ENCODE measurements at places on chromosomes 7 and 10. TPM values are rescaled to one million over a fixed set of nuclear protein-coding genes. Genes with fewer than 3 reads are reported as not detected.
A peak's percentile ranks its signal among the peaks of the same experiment; 100 is the strongest.

- DNase-seq = no peak
Measured at GRCh38 chr7:21828841-21829240, 116.9 kb downstream of the CDCA7L start.

GRCh38 chr10:26052326-26052725 is 118.3 kb downstream of the MYO3A start:
- DNase-seq = no peak

- peak; percentile 49 for DNase-seq
Measured at GRCh38 chr10:50360077-50360850, 108.9 kb upstream of the ASAH2 start.

- DNase-seq = no peak
Measured at GRCh38 chr7:30879139-30880124, 32.2 kb upstream of the AQP1 start.

- peak; percentile 9 for DNase-seq
Measured at GRCh38 chr7:69301253-69301652, 297.0 kb upstream of the AUTS2 start.

GRCh38 chr10:47358457-47358856 is 10.3 kb downstream of the RBP3 start:
- DNase-seq = no peak

DNA sequence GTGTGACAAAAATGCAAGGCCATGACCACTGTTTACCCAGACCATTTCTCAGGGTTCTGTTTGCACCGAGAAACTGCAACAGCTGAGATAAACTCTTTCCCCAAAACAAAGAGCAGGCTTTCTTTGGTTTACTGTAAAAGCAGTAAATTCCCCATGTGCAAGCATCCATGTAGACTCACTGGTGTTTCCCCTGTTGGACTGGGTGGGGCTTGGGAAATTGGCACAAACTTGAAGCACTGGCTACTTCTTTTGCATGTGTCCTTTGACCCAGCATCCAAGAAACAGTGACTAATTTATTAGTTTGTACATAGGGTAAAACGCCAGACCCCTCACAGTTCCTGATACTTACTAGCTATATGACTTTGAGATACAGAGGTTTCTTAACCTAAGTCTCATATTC is 12.3 kb downstream of the IQUB start:
- DNase-seq = no peak

DNA sequence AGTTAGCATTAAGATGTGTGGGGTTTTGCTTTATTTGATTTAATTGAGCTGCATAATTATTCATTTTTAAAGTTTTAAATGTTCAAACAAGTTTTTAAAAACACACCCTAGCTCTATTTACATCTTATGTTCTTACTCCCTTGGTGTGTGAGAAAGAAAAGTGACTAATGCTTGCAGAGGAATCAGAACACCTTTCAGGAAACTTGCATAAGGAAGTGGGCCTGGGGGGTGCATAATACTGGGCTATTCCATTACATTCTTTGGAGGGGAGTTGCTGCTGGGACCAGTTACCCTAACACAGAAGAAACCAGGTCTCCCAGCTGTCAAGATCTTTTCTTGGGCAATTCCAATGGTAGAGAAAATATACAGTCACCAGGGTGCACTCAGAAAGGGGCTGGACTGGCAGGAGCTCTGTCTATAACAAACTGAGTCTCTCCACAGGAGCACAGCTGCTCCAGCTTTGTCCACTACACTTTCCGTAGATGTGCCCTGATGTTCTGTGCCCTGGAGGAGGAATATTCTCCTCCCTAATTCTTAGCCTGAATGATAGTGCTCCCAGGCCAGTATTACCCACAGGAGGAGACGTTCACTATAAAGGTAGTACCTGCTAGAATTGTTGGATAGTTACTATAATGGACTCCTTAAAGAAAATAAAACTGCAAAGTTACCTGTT is 304.2 kb downstream of the CDC14C start:
- DNase-seq = no peak

DNA sequence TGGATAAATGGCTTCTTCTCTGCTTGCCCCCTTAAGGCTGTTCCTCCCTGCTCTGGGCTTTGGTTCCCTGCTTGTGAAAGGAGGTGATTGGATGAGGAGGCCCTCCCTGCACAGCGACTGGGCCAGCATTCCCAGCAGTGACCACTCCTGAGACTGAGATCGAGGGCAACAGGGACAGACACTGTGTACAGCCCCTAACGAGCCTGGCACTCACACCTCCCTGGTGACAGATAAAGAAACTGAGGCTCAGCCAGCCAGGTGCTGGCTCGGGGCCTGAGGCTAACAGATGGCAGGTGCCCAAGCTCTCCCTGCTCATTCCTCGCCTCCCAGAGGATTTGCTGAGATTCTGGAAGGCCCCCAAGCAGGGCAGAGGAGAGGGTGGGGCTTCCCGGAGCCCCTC is 12.0 kb upstream of the AQP1 start:
- no peak for DNase-seq

DNA sequence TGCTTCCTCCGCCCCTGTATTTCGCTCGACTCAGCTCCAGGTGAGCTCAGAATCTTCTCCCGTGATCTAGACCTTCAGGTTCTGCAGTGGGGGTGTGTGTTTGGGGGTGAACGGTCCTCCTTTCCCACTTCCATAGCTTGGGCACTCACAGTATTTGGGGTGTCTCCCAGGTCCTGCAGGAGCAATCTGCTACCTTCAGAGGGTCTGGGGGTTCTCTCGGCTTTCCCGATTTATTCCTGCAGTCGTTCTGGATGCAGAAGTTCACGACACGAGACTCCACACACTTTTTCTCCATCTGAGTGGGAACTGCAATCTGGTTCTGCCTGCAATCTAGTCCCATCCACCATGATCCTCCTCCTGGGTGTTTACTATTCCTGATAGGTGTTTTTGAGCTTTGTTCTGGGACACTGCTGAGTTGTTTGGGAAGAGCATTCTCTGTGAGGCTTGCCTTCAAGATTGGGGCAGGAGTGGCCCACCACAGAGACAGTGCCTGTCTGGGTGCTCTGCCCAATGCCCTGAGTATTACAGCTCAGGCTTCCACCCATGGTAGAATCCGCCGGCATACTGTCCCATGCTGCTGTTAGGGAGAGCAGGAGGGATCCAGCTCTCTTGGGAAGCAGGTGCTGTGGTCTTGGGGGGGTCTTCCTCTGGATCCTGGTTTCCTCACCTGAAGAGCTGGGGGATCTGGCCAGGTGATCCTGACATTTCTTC is 29.8 kb downstream of the JAKMIP3 start:
- no peak for DNase-seq

DNA sequence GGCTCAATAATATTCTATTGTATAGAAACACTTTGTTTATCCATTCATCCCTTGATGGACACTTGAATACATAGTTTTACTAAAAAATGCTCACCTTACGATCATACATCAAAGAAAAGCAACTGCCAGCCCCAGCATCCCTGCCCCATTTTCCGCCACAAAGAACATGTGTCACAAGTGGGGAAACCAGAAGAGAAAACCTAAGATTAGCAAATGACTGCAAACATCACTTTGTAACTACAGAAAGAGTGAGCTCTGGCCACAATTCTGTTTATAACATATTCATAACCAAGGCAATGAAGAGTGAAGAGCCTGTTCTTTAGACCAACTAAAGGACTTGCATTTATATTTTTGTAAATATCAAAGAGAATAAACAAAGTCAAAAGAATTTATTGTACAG is 89.8 kb downstream of the DOCK4 start:
- no peak for DNase-seq

The GDF10 gene
- 0.48 TPM for total RNA-seq

The SYPL1 gene
- 47.2 TPM for total RNA-seq

The SKAP2 gene
- total RNA-seq = 12.0 TPM

The SH2D4B gene
- total RNA-seq = 1.9 TPM

The ZFYVE27 gene
- 11.6 TPM for total RNA-seq

The FAM20C gene
- total RNA-seq = 23.4 TPM

The COL13A1 gene
- total RNA-seq = 18.3 TPM
